ENCODE measurements at places on chromosomes 1 and 21.

- no peak for DNase-seq
Measured at GRCh38 chr1:13832100-13832499, 132.1 kb downstream of the PRDM2 start.

- no peak for DNase-seq
Measured at GRCh38 chr1:47650205-47650604, 212.4 kb downstream of the FOXD2 start.

- DNase-seq: no peak
Measured at GRCh38 chr1:12501661-12502060, 116.3 kb downstream of the DHRS3 start.

DNA sequence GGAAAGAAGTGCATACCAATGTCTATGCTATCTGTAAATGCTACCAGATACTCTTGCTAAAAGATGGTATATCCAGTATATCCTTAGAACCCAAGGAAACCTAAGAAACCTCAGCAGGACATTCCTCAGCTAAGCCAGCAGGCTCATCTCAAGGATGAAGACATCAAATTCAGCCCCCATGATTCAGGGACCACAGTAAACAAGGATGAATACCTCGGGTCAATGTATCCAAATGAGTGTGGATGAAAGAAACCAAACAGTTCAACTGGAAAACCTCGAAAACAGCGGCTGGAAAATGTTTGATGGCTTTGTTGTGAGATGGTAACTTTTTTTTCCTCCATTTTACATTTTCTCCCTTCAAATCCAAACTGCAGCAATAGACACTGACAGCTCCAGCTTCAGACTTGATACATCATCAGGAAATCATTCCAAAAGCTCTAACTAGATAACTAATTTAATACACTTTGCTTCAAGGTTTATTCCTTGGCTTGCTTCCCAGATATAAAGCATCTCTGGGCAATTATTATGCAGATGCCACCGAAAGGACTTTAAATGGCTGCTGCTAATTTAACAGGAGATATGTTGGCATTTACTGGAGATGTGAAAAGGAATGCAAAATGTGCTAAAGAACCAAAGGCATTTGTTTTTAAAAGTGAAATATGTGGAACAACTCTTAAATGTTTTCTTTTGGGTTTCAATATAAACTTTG, 73.6 kb downstream of the SMYD2 start:
- no peak for DNase-seq

GRCh38 chr1:29117381-29117780, 6.3 kb downstream of the TMEM200B start:
- no peak for DNase-seq

- DNase-seq: no peak
Measured at GRCh38 chr1:235504122-235504493, at the start of gene B3GALNT2. Gene B3GALNT2, minus strand, starts transcription at chr1:235504452. Its CDS starts 200 bp downstream, at chr1:235504252.

GRCh38 chr1:198674009-198674408, 35.2 kb downstream of the PTPRC start:
- no peak for DNase-seq

- no peak for DNase-seq
Measured at GRCh38 chr1:89125913-89126580, at the start of gene GBP2. Gene GBP2, minus strand, starts transcription at chr1:89126114. Its CDS starts 4,148 bp downstream, at chr1:89121966.

- DNase-seq: no peak
Measured at GRCh38 chr1:240000634-240001033, 91.0 kb upstream of the FMN2 start.

GRCh38 chr21:33211305-33211704, 18.4 kb upstream of the IFNAR2 start:
- DNase-seq: no peak

DNA sequence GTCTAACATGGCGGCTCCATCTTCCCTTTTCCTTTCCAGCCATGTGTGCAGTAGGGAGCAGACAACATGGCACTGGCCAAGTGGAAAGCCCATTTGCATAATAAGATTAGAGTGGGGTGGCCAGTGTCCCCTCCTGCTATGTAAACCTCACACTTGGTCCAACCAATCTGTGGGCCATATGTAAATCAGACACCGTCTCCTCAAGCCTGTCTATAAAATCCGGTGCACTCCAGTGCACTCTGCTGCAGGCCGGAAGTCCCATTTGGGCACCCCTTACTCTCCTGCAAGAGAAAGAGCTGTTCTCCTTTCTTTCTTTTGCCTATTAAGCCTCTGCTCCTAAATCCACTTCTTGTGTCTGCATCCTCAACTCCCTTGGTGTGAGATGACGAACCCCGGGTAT, 44.1 kb downstream of the OLFML3 start:
- DNase-seq: no peak

- DNase-seq: no peak
Measured at GRCh38 chr1:155003766-155004351, 1.3 kb downstream of the ZBTB7B start.

GRCh38 chr1:26500488-26501175, 28.4 kb downstream of the HMGN2 start:
- DNase-seq: peak; percentile 84

DNA sequence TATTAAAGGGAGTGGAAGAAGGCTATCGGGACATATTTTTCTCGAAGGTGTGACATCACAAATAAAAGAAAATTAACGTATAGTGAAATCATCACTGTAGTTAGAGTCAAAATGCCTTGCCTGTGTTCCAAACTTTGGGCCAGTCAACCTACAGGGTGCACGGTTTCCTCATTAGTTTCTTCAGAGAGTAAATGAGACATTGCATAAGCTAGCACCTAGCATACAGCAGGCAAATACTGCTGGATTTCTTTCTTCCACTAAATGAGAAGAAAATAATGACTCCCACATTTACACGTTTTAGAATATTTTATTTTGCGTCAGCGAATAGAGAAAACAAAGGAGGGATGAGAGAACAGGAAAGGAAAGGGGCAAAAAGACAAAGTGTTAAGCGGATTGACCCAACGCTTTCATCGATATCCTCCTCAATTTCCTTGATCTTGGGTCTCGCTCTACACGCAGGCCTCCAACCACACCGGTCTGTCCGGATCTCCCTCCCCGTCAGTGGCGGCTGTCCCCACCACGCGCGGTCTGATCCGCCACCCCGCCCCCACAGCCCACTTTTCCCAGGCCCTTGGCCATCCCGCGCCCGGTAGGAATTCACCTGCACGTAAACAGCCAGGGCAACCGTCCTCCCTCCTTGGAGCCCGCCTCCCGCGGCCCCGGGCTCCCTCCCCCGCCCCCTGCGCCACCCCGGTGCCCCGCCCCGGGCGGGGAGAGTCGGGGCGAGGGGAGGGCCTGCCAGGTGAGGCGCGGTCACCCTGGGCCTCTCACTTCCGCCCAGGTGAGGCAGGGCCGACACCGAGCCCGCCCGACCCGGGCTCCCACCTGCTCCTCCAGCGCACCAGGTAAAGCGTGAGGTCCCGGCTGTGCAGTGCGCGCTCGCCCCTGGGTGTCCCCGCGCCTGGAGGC, at the start of gene PATJ:
TSS of gene PATJ (plus strand) at position 770 of the 909 bp plus-strand sequence. CDS start 20,413 bp downstream, outside the sequence.
- DNase-seq: peak; percentile 18

DNA sequence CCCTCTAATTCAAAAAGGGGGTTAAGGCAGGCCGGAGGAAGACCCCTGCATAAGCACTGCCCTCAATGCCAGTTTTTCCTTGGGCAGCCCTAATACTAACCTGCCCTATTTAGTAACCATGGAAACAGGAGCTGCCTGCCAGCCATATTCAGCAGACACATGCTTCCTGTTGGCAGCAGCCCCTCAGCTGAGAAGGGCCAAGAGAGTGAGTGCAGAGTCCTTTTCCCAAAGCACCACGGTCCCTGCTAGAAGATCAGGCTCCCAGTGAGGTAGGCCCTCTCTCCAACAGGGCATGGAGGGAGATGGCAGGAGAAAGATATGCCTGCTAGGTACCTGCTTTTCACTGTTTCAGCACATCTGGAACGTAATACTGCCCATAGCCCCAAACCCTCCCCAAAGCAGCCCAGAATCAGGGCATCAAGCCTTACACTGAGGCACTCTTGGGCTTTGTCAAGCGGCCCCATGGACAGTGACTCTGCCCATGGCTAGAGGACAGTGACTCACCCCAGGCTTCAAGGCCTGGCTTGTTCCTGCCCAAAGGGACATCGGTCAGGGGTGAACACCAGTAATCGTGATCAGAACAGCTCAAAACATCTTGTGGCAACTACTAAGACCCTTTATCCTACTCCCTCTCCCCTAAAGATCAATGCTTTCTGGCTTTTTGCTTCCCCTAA, 64.5 kb downstream of the BCAR3 start:
- no peak for DNase-seq
